ENCODE measurements at places on chromosomes 1 and 21. TPM values are rescaled to one million over a fixed set of nuclear protein-coding genes. Genes with fewer than 3 reads are reported as not detected.

The PCBP3 gene
- total RNA-seq: 7.1 TPM

The DENND1B gene
- 29.4 TPM for total RNA-seq

The PSMA5 gene
- 78.1 TPM for total RNA-seq

The HES3 gene
- total RNA-seq: not detected

The MMP23B gene
- total RNA-seq: 16.6 TPM

The CNR2 gene
- not detected for total RNA-seq

The CENPL gene
- total RNA-seq: 4.2 TPM

Data from ureter (tissue), 1 donor.